ENCODE measurements at places on chromosomes 5 and 9. TPM values are rescaled to one million over a fixed set of nuclear protein-coding genes. Genes with fewer than 3 reads are reported as not detected.

- no peak for DNase-seq
Measured at GRCh38 chr9:98554752-98555151, 154.0 kb downstream of the GABBR2 start.

DNA sequence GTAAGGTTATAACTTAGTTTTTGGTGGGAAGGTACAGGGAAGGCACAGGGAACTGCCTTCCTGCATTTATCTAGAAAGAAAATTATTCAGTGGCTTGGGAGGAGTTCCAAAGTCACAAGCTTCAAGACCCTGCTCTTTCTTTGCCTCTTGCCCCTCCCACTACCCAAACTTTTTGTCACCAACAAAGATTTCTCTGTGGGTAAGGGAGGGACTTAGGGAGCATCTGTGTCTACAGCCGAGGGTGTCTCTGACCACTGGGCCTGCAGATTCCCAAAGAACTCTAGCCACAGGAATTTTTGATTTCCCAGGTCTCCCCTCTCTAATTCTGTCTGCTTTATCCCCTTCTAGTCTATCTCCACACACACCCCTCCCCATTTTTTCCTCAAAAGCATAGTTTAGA is 2.1 kb downstream of the ECSCR start:
- DNase-seq, result no peak

DNA sequence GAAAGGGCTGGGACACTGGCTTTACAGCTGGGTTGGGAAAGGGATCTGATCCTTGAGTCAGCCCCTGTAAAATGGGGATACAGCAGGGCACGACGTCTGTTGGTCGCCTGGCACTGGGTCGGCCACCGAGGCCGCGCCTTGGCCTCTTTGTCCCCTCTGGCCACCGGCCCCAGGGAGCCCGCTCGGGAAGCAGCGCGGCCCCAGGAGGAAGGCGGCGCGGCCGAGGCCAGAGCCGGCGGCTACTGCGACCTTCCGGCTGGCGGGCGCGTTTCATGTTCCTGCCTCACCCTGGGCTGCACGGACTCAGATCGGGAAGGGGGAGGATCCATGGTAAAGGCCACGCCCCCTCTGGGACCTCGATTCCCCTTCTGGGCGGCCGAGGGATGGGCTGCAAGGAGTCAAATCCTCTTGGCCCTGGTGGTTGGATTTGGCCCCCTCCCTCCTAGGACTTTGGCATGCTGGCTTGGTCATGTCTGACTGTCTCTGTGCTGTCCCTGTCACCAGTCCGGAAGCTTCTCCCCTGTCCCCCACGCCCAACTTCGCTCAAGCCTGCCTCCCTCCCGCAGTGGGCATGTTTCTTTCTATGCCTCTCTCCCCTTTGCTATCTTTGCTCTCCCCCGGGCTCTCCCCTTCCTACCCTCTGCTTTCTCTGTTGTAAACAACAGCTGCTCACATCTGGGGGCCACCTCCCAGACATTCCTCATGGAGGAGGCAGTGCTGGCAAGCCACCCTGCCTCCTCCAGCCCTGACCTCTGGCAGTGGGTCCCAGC is 25.8 kb downstream of the FPGS start:
- peak; percentile 85 for DNase-seq

The VCAN gene
- 147 TPM for total RNA-seq

The GOLM1 gene
- 388 TPM for total RNA-seq

The ZNF454 gene
- 2.1 TPM for total RNA-seq
